ENCODE measurements at places on chromosomes 4 and X.

GRCh38 chr4:105246712-105247111 lies 100.0 kb downstream of the TET2 start:
- no peak for DNase-seq

GRCh38 chrX:129984111-129984958 lies 1.9 kb downstream of the BCORL1 start:
- DNase-seq, result peak; percentile 58

DNA sequence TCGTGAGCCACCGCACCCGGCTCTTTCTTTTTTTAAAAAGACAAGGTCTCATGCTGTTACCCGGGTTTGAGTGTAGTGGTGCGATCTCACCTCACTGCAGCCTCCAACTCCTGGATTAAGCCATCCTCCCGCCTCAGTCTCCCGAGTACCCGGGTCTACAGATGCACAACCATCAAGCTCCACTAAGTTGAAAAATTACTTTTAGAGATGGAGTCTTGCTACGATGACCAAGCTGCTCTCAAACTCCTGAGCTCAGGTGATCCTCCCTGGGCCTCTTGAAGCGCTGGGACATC lies 2.0 kb downstream of the SLC25A6 start:
- no peak for DNase-seq

GRCh38 chr4:1293531-1293941 lies 3.8 kb downstream of the MAEA start:
- no peak for DNase-seq

- DNase-seq, result no peak
Observed at GRCh38 chr4:123031664-123032063, 109.3 kb upstream of the NUDT6 start.

Data from CD4-positive, alpha-beta T cell treated with Interleukin-12 subunit alpha and Interleukin-12 subunit beta, for 1 hour (primary cell).